Stimulated activated CD4-positive, alpha-beta T cell treated with anti-CD3 and anti-CD28 coated beads, Interleukin-2, amount 100 ng/mL, for 24 hours (primary cell): ENCODE measurements at places on chromosomes 13 and 19.

- DNase-seq, result no peak
These were observed 309.6 kb upstream of the TMTC4 start for GRCh38 chr13:100984085-100984705.

- DNase-seq, result no peak
These were observed 7.4 kb upstream of the OXGR1 start for GRCh38 chr13:97001636-97002035.

DNA sequence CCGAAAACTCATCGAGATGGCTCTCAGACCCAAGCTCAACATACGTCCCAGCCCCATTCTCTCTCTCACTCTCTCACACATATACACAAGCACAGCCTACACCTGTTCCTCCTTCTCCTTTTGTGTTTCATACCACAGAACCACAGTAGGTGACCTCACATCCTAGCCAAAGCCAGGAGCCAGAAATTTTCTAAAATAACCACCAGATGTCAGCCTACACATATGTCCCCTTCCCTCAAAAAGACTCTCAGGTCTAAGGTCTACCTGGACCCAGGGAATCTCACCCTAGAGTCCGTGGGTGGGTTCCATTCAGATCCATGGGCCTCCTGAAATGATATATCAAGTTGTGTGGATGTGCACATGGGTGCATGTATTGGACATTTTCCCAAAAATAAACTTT lies 104.2 kb upstream of the IPO5 start:
- no peak for DNase-seq

- DNase-seq, result peak; percentile 31
These were observed 418.9 kb downstream of the KLF12 start for GRCh38 chr13:73715114-73715910.

DNA sequence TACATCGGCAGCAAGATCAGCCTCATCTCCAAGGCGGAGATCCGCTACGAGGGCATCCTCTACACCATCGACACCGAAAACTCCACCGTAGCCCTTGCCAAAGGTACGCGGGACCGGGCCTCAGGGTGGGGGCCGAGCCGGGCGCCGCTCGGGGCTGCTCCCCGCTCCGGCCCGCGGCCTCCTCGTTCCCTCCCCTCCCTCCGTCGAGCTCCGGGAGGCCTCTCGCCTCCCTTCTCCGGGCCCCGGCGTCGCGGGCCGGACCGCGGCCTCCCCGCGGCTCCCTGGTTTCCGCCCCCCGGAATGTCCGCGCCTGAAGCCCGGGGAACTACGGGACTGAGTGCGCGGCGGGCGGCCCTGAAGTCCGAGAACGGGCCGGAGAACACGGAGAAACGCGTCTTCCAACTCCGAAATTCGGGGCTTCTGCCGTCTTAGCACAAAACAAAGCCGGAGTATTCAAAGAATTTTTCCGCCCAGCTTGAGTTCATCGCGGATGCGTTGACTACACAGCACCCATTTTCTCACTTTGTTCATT lies 423 bp downstream of the LSM14A start:
- peak; percentile 44 for DNase-seq

GRCh38 chr19:17325881-17326594 lies 8.6 kb downstream of the ANO8 start:
- no peak for DNase-seq

GRCh38 chr19:14393329-14393728 lies 12.1 kb downstream of the ADGRE5 start:
- no peak for DNase-seq

DNA sequence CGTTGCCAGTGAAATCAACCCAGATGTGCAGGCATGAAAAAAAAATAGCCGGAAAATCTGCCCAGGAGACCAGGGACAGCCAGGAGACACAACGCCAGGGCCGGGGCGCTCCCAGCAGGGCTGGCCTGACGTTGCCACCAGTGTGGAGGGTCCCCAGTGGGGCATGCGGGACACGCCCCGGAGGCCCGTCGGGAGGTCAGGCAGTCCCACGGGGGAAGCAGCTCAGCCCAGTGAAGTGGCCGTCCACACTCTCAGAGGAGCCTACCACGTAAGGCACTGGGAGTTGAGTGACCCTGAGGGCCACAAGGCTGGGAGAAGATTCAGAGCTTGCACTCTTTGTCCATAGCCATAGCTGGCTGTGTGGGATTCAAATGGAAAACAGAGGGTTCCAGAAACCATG lies 53.2 kb upstream of the GAS6 start:
- DNase-seq, result peak; percentile 16

- no peak for DNase-seq
These were observed 59.5 kb upstream of the CYSLTR2 start for GRCh38 chr13:48594096-48594815.

DNA sequence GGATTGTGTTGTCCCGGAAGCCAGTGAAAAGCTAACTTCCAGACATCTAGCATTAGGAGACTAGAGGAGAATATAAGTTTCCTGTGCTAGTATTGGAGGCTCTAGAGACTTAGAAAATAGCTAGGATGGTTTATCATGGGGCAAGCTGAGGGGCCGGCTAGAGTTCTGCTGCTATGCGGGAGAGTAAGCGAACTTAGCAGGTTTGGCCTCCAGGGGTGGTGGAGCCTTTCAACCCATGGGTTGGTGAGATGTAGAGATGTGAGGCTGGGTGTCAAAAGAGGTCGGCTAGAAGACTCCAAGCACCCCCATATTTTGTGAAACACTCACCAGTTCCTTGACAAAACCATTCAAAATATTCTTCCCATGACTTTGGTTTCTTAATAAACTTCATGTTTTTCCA lies 4.4 kb downstream of the SULT2A1 start:
- no peak for DNase-seq

DNA sequence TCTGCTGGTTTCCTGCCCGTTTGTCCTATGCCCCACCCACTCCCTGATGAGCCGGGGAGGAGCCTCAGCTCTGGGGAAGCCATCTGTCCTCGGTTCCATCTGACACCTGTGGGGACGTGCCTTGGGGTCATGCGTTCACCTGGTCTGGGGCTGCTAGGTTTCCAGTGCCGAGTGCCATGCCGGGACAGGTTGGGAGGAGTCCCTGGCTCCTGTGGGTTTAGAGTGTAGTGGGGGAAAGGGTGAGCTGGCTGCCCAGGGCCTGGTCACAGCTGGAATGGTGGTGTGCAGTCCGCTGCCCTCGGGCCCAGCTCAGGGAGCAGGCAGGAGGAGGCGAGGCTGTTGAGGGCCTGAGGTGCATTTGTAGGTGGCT lies 2.5 kb downstream of the KDM4B start:
- peak; percentile 50 for DNase-seq

DNA sequence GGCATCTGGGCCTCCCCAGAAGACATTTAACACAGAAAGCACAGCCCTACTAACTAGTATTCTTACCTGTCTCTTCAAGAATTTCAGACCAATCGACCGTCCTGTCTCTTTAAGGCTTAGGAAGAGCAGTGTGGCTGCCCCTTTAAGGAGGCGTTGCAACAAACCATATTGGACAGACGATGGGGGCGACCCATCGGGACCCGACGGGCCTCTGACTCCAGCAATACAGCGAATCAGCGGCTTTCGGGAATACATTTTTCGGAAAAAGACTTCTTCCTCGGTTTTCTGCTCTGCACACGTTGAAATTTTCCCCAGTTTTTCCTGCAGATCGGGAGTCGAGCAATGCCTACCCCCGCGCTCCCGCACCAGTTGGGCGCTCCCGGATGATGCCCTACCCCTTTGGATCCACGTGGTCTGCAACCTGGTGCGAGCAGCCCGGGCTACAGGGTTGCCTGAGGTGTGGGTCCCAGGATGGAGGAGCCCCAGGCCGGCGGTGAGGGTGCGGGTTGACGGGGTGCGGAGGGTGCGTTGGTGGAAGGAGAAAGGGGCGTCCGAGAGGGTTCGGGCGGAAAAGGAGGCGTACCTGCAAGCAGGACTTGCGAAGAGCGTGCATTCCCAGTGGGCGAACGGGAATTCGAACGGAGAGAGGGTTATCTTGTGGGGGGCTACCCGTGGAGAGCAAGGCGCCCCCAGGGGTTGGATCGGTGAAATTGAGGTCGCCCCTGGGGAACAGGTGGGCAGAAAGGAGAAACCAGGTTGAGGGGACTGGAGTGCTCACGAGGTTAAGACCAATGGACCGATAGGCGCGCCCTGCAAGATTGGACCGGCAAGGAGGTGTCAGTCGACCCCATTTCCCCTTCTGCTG lies at the start of gene POLR1G:
TSS of gene POLR1G (plus strand) at position 419 of the 865 bp plus-strand sequence. CDS start at position 472, 53 bp downstream.
- peak; percentile 81 for DNase-seq

GRCh38 chr13:52067237-52067636 lies 42.7 kb downstream of the UTP14C start:
- no peak for DNase-seq

DNA sequence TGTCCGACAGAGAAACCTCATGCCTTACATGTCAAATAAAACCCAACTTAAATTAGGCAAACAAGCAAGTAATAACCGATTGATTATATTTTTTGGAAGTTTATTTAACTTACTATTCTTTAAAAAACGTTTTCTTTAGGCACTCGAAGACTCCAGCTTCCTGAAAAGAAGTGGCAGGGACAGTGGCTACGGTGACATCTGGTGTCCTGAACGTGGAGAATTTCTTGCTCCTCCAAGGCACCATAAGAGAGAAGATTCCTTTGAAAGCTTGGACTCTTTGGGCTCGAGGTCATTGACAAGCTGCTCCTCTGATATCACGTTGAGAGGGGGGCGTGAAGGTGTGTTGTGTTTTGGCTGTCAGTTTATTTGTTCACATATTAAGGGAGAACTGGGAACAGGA lies 164.4 kb downstream of the LMO7 start:
- DNase-seq, result no peak

DNA sequence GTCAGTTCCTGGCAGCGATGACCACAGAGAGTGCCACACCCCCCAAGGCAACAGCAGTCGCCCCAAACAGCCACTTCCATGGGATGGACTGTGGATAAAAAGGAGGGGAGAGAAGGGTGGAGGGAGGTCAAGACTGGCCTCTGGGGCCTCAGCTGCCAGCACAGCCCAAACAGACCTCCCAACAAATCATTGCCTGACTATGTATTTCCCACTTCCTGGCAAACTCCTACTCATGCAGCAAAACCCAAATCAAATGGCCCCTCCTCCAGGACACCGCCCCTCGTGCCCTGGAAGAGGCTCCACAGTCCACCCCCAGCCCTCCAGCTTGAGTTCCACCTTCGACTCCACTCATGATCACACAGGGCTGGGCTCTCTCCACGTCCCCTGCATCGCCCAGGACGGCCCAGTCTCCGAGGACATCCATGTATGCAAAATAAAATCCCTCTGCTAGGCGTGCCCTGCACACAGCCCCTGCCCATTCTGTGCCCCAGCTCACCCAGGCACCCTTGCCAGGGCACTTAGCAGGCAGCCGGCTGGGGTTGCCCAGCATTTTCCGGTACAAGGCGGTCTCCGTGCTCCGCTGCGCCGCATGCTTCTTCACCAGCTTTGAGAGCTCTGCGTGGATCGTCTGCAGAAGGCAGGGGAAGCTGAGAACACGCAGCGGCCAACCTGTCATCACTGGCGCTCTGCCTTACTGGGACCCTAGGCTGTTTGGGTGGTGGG lies 10.5 kb upstream of the ELL start:
- no peak for DNase-seq

DNA sequence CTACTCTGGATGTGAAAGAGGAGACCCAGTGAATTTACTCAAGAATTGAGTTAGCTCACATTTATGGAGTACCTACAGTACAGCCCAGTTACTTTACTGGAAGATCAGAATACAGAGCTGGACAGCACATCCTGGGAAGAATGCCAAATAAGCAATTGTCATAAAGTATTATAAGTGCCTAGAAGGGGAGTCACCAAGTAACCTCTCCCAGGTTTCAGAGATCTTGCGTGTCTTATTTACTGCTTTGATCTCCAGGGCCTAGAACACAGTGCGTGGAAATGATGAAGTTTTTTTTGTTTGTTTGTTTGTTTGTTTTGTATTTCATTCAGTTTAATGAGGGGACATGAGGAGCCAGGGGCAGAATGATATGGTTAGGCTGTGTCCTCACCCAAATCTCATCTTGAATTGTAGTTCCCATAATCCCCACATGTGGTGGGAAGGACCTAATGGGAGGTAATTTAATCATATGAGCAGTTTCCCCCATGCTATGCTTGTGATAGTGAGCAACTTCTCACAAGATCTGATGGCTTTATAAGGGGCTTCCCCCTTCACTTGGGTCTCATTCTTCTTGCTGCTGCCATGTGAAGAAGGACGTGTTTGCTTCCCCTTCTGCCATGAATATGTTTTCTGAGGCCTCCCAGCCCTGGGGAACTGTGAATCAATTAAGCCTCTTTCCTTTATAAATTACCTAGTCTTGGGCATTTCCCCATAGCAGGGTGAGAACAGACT lies 5.2 kb downstream of the GARRE1 start:
- no peak for DNase-seq

DNA sequence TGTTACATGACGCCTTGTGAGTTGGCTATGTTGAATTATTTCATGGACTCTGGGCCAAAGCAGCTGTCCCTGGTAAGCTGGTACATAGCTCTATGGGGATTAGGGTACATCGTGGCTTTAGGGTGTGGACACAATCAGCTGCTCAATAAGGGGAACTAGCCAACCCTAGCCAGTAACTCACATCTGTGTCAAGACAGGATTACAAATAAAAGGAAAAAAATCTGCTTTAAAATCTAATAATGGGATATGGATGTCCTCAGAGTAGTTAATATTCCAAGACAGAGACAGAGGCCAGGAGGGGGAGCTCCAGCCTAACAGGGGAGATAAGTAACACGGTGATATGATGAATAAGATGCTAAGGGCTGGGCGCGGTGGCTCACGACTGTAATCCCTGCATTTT lies 21.1 kb upstream of the ZNF766 start:
- peak; percentile 73 for DNase-seq

DNA sequence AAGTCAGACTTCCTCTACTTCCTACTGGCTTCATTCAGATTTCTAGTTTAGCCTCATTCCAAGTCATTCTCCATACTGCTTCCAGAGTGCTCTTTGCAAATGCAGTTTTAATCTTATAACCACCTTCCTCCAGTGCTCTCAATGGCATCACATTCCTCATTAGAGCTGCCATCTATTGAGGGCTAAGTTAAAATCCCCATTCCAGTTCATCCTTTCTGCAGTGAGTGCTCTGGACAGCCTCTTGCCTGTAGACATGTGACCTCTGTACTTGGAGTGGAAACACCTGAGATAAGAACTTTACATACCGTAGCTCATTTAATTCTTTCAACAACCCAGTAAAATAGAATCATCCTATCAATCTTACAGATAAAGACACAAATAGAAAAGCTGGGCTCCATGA lies 57.9 kb upstream of the MAB21L1 start:
- DNase-seq, result no peak

- no peak for DNase-seq
These were observed at the start of gene CAPS for GRCh38 chr19:5913739-5914357. Gene CAPS, plus strand, starts transcription at chr19:5914254. Its CDS starts 153 bp downstream, at chr19:5914407.

DNA sequence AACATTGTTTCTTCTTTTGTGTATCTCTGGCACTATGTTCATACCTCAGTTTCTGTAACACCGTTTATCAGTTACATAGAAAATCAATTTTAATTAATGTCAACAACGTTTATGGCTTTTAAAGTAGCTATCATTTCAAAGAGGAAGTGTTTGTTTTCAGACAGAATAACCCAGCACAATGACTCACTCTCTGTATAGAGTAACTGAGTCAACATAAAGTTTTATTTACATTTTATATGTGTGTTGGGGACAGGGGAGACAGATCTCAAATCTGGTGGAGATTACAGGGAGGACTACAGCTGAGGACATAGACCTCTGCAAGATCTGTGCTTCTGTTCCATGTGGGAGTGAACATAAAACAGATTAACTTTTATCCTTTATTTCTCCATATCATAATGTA lies 2590.1 kb downstream of the PCDH9 start:
- no peak for DNase-seq
